Activated CD4-positive, CD25-positive, alpha-beta regulatory T cell treated with anti-CD3 and anti-CD28 coated beads, Interleukin-2, amount 50 U/mL, for 24 hours (primary cell): ENCODE measurements at places on chromosomes 7 and 10.

DNA sequence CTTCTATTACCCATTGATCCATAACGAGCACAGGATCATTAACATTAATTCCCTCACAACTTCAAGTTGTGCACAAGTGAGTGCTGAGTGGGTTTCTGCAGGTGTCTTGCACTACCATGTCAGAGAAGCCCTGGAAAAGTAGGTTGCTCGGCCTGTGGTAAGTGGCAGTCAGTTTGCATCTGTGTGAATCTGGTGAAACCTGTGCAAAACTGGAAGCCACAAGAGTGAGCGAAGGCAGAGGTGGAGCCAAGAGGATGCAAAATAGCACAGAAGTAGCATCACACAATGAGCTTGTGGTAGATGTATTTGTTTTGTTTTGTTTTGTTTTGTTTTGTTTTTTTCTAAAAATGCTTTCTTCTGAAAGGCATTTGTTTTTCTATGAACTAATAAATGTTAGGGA is 181.5 kb downstream of the THSD7A start:
- no peak for ATAC-seq

GRCh38 chr7:52876402-52876801 is 159.0 kb upstream of the POM121L12 start:
- no peak for ATAC-seq

DNA sequence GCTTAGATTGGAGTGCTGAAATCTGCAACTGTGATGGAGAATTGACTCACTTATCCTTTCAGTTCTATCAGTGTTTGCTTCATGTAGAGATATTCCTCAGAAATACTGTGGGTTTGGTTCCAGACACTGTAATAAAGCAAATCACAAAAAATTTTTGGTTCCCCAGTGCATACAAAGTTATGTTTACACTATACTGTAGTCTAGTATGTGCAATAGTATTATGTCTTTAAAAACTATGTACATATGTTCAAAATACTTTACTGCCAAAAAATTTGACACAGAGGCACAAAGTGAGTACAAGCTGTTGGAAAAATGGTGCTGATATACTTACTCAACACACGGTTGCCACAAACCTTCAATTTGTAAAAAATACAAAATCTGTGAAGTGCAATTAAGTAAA is 112.5 kb downstream of the EPC1 start:
- ATAC-seq = no peak

GRCh38 chr10:74771054-74771453 is 55.3 kb upstream of the KAT6B start:
- no peak for ATAC-seq

- ATAC-seq = no peak
These were observed 15.1 kb upstream of the LIMK1 start for GRCh38 chr7:74068378-74069085.

GRCh38 chr10:50622706-50623662 is 772 bp downstream of the SGMS1 start:
- ATAC-seq = peak; percentile 6

GRCh38 chr10:5818894-5819293 is 5.7 kb upstream of the GDI2 start:
- ATAC-seq = no peak

DNA sequence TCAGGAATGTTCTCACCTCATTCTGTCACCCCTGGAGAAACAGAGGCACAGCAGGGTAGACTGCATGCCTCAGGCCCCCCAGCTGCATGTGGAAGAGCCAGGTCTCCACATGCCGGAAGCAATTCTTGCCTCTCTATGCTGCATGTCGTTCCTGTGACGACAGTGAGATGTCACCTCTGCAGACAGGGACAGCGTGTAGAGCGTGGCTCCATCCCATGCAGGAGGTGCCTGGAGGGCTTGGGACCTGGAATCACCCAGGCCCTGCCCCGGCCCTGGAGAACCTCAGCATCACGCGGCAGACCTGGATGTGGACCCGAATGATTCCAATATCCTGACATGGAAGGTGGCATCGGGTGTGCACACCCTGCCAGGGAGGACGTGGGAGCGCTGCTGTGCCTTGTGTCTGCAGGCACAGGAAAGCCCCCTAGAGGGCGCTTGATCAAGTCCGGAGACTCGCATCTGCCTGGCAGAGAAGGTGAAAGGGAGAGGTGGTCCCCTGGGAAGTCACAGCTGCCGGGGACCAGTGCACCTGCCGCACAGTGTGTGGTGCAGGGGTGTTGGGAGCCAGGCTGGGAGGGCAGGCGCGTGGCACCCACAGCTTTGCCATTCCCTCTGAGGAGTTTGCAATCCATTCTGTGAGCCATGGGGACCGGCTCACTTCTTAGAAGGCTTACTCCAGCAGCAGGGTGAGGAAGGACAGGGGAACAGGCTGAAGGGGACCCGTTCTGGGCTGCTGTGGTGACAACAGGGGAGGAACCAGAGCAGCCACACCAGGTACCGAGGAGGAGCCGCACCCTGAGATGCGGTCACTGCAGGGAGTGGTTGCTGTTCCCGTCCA is 45.3 kb upstream of the EN2 start:
- no peak for ATAC-seq

GRCh38 chr7:113092762-113093161 is 6.1 kb upstream of the GPR85 start:
- ATAC-seq = no peak

DNA sequence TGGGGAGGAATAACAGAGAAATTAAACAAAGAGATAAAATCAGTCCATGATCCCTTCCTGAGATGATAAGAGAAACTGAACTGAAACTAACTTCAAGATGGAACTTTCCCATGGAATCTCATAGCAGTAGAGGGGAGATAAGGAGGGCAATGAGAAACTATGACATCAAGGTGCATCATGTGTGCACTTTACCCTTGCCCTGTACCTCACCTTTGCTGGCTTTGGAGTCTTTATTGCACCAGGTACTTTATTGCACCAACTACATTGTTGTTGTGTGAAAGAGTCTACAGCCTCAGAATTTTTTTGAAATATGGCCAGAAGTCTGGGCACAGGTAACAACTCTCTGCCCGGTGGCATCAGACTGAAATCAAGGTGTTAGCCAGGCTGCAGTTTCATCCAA is 11.2 kb upstream of the SMC3 start:
- ATAC-seq = no peak

GRCh38 chr7:143381427-143382125 is 431 bp downstream of the ZYX start:
- peak; percentile 2 for ATAC-seq

DNA sequence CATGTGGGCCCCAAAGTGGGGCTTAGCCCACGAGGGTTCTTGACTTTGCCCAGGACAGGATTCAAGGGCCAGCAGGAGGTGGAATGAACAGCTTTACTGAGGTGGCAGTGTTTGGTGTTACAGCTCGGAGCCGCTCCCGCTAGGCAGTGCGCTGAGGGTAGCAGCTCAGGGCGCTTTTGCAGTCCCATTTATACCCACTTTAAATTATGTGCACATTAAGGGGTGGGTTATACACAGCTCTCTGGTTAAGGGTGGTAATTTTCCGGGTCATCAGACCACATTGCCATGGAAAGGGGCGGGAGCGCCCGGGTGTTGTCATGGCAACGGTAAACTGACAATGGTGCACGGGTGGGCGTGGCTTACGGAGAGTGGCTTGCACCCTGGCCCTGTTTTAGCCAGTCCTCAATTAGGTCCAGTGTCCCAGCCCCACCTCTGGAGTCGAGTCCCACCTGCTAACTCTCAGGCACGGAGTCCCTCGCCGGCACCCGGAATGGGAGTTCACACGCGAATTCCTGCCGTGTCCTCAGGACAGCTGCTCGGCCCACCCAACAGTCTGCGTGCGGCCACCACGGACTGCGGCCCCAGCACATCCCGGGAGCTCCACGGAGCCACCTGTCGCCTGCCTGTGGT is 58.2 kb upstream of the PDGFA start:
- ATAC-seq = no peak

DNA sequence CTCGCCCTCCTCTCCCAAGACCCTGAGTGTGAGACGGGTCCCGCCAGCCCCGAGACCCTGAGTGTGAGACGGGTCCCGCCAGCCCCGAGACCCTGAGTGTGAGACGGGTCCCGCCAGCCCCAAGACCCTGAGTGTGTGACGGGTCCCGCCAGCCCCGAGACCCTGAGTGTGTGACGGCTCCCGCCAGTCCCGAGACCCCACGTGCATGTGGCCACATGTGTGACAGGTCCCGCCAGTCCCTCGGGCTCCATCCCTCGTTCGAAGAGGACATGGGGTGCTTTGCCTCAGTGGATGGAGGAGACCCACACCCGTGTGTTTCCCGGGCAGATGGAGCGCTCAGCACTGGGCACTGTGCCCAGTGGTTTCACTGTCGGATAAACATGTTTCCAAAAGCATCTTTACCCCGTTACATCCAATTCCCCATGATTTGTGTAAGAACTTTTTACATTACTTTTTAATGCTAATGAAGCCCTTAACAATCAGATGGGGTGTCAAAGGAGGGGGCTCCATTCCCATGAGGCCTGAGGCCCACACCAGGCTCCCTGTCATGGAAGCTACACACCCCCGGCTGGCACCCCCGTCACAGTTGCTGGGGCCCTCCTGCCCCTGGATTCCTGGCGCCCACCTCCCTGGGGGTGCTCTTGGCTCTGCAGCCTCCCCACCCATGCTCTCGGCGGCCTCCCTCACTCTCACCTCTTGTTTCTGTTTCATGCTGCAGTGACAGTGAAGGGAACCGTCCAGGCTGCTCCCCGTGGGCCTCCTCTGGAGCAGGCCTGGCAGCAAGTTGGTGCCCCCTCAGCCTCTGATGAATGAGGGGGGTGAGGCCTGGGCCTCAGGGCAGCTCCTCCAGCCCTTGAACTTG is 48.5 kb upstream of the CFAP46 start:
- ATAC-seq = no peak

DNA sequence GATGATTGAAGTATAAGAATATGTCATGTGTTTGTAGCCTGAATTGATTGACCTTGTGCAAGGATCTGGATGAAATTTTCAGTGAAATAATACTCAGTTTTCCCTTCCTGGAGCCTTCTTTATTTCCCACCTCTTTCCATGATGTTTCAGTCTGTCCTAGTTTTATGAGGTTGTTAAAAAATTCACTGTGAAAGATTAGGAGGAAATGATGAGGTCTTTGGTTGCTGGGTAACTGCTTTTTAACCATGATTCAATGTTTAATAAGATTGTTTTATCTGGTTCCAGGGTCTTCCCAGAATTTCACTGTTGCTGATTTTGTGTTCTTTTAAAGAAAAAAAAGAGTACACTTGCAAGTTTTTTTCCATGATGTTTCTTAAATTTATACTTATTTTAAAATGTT is 221.5 kb downstream of the MBL2 start:
- no peak for ATAC-seq

GRCh38 chr7:2164646-2165045 is 68.1 kb downstream of the MAD1L1 start:
- ATAC-seq = no peak

DNA sequence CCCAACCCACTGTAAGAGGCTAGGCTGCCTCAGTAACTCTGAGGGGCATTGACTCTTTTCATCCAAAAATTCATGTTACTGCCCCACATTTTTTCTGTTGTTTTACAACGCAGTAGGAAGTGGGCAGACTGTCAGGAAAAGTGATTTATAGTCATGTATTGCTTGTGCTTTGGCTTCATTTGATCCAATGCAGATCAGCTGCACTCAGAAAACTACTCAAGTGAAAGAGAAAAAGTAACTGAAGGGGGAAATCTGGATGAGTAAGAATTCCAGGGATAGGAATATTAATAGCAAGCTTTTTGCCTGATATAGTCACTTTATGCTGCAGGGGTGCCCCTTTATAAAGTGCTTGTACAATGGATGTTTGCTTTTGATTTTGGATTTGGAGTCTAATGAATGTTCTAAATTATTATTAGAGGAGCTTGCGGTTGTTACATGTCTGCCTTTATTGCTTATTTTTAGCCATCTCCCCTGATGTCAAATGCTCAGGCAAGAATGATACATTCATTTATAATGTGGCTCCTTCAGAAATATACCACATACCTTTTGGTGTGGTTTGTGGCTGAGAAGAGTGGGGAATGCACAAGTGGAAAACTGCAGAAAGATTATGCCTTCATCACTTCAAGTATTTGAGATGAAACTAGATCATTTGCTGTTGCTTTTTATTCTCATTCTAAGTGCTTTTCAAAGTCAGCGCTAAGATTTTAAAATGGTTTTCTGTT is 86.1 kb downstream of the EGFR start:
- ATAC-seq = no peak

DNA sequence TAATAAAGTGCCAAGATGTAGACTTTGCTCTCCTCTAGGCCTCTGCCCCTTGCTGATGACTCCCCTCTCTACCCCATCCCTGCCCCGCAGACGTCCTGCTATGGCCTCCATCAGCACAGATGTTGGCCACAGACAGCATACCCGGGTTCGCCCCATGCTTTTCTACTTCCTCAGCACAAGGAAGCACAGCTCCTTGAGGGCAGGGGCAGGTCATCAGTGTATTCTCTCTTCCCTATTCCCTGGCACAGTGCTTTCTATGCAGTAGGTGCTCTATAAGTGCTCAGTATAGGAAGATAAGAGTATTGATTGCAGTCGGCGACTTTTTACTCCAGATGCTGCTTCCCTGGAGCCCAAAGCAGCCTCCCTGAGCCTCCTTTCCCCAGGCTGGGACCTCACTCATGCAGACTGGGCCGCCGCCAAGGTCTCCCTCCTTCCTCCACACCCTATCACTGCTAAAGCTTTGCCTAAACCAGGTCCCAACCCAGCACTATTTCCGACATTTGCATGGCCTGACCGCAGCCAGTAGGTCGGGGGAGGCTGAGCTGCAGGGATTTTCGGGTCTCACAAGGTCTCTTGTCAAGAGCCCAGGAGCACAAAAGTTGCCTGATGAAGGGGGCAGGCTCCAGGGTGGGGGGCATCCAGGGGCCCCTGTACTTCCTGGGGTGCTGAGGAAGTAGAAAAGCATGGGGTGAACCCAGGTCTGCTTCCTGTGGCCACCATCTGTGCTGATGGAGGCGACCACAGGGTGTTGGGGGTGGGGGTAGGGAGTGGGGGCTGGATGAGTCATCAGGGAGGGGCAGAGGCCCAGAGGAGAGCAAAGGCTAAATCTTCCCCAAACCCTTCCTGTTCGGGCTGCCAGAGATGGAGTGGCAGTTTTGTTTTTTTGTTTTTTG is 8.0 kb downstream of the CALHM3 start:
- peak; percentile 80 for ATAC-seq

GRCh38 chr10:102299873-102300272 is 54.5 kb downstream of the GBF1 start:
- ATAC-seq = no peak

DNA sequence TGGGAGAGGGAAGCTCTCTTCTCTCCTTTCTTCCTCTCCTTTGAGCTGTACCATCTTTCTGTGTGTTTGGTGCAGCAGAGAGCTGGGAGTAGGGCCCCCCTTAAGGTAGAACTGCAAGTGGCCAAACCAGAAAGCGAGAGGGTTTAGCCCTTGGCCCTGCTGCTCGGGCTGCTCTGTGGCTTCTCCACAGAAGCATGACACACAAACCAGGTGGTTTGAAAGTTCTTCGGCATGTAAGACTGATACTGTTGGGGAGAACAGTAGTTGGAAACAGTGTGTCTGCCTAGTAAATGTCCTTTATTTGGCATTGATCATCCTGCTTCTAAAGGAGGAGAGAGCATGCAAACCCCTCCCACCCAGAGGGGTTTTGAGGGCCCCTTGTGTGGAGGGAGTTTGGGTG is 277.8 kb downstream of the CELF2 start:
- ATAC-seq = no peak

- ATAC-seq = no peak
These were observed 10.3 kb upstream of the TSPAN13 start for GRCh38 chr7:16743236-16743635.
